Right forelimb (tissue), 1 donor: ENCODE measurements at places on chromosomes 16 and 17.

DNA sequence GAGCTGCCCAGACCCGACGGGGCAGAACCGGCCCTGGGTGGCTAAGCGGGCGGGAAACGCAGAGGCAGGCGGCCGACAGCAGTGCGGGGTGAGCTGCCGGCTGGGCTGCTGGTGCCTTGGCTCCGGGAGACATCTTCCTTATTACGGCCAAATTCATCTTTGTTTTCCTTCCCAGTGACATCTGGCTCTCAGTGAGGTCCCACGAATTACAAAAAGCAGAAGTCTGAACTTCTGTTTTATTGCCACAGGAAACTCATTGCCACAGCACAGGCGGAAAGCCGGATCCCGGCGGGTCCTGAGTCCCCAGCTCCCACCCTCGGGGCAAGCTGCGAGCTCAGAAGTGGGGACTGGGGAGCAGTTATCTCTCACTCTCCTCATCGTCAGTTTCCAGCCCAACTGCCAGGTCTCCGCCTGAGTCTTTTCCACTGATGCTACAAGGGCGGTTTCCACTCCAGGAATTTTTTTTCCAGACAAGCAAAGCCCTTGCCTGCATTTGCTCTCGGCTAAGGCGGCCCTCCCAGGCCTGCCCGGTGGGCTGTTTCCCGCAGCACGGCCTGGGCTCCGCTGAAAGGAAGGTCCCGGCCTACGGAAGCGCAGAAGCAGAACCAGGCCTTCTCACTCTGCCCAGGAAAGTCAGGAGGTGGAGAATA, 40.3 kb downstream of the CBFA2T3 start:
- DNase-seq, result peak; percentile 82

GRCh38 chr17:49200423-49201083, 9.8 kb downstream of the GNGT2 start:
- DNase-seq, result no peak

GRCh38 chr16:56346131-56346890, 79.0 kb downstream of the AMFR start:
- DNase-seq, result no peak

DNA sequence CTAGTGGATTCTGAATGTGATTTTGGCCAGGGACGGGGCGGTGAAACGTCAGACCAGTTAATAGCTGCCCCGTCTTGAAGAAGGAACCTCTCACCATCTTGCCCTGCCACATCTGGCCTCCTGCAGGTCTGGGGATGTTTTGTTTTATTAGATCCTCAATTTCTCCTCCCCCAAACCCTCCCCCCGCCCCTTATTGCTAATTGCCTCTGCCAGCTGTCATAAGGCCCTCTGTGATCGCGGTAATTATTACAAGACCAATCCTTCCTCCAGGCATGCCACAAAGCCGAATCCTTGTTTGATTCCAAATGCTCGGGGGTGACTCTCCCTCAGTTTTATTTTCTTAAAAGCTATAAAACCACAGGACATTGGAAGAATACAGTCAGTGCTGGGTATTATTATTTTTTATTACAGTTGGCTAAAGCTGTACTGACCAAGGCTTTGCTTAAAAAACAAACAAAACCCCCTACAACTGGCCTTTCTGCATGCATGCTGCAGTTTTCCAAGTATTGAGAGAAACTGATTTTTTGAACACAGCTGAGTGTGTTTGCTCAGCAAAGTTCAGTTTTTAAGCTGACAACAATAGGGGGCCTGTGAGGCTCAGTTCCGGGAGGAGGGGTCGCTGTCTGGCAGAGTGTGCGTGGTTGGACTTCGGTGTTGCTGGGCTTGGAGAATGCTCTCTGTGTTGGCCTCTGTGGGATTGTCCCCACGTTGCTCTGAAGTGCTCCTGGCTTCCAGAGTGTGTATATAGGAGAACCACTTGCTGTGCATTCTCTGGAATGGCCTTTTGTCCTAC, 1.7 kb downstream of the KSR1 start:
- peak; percentile 54 for DNase-seq

- DNase-seq, result peak; percentile 49
Observed at GRCh38 chr17:58317421-58318064, 11.1 kb downstream of the TSPOAP1 start.

GRCh38 chr17:58005031-58005727, 1.9 kb downstream of the SRSF1 start:
- DNase-seq, result no peak

DNA sequence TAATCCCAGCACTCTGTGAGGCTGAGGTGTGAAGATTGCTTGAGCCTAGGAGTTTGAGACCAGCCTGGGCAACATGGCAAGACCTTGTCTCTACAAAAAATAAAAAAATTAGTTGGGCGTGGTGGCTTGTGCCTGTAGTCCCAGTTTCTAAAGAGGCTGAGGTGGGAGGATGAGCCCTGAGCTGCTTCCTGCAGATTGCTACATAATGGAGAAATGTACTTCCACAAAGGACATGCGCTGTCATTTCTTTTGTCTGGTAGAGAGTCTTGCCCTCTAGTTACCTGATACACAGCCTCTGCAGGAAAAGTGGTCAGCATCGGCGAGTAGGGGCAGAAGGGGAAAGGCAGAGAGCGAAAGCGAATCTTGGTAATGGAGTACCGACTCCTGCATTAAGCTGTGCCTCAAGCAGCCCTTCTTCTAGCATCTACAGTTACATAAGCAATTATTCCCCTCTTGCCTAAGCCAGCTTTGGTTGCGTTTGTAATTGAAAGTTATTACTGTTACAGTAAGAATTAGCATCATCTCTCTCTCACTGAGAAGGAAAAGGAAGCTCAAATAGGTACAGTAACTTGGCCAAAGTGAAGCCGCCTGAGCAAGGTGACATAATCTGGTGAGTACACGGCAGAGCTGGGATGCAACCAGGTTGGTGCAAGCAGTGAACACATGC, 18.5 kb upstream of the GGA2 start:
- no peak for DNase-seq

GRCh38 chr16:72099377-72099818, 5.8 kb downstream of the DHX38 start:
- DNase-seq, result no peak

GRCh38 chr17:77396610-77397009, 255.8 kb downstream of the SEC14L1 start:
- DNase-seq, result no peak

GRCh38 chr17:42678951-42679491, 2.2 kb upstream of the PLEKHH3 start:
- DNase-seq, result no peak

DNA sequence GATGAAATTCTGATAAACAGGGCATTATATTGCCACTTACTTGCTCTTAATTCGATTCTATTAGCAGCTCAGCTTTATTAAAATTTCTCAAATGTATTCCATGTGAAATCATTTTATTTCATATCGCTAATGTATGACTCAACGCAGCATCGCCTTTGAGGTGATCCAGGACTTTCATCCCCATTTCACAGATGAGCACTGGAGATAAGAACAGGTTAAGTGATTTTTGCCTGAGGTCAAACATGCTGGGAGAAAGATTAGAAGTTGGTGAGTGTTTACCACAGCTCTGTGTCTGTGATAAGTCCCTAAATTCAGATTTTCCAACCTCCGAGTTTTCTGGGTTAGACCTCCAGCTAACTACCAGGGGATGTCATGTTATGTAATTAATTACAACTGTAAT, 43.6 kb downstream of the RBFOX1 start:
- no peak for DNase-seq

DNA sequence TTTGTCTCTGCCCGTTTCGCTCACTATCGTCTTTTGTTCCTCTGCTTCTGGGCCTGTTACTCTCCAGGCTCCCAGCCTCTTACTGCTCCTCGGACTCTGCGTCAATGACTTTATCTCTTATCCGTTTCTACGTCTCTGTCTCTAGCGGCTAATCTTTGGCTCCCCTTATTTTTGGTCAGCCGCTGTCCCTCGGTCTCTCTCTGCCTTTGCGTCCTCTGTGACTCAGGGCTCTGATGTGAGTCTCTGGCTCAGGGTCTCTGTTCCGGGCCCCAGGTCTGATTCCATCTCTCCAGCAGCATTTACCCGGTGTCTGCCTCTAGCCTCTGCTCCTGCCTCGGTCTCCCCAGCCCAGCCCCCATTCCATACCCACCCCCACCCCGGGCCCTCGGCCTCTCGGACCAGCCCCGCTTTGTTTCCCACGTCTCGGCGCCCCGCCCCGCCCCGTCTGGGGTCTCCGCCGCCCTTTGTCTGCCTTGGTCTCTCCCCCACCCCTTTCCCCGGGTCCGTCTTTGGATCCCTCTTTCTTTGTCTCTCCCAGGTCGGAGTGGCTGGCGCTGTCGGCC, 547 bp upstream of the ZNF48 start:
- DNase-seq, result peak; percentile 50

GRCh38 chr16:69031877-69032301, 73.6 kb upstream of the HAS3 start:
- no peak for DNase-seq

GRCh38 chr16:31868691-31869167, 4.9 kb upstream of the ZNF267 start:
- DNase-seq, result peak; percentile 83

DNA sequence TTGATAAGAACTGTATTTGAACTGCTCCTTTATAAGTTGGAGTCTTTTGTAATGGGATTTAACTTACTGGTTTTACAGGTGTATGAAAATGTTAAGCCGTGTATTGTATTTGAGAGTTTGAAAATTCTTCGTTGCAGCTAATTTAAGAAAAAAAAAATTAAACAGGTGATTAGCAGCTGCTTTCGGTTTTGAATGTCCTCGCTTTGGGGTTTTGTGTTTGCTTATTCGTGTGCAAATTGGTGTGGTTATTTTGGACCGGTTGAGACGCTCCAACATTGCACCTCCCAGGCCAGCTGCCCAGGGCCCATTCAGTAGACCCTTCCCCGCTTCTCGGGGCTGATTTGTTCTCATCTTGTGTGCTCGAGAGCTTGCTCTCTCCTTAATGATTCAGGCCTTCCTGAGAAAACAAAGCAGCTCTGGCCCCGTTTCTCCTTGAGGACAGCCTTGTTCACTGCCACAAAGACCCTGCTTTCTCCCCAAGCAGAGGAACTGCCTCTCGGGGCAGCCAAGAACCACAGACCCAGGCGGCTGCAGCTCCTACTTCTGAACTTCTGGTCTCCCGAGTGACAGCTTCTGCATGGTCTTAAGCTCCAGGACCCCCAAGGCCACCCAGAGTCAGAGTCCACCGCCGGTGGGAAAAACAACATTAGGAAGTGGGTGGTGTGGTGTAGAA, 100.5 kb downstream of the MSI2 start:
- no peak for DNase-seq

- DNase-seq, result no peak
Observed at GRCh38 chr16:9647981-9648701, 534.1 kb downstream of the GRIN2A start.

GRCh38 chr16:65773301-65773874, 593.1 kb upstream of the CDH5 start:
- no peak for DNase-seq

GRCh38 chr17:33297643-33298042, 4.5 kb upstream of the ASIC2 start:
- DNase-seq, result no peak
